ENCODE measurements at places on chromosomes 5 and 9.
A peak's percentile ranks its signal among the peaks of the same experiment; 100 is the strongest.

GRCh38 chr5:132259069-132259851 is 1.8 kb downstream of the PDLIM4 start:
- no peak for DNase-seq

DNA sequence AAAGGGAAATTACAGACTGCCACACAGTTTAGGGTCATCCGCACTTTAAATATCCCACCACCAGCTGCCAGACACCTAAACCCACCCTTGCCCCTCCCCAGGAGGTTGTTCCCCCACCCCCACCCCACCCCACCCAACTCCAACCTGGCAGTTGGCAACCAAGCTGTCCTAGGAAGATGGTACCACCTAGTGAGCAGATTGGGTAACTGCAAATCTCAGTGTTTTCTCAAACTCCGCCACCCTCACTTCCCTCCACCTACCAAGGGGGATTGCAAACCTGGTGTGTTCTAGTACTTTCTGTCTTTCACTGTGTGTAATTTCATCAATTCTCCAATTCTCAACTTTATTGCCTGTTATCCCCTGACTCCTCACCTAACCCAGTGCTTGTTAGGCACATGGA is 323.8 kb upstream of the IRX2 start:
- no peak for DNase-seq

DNA sequence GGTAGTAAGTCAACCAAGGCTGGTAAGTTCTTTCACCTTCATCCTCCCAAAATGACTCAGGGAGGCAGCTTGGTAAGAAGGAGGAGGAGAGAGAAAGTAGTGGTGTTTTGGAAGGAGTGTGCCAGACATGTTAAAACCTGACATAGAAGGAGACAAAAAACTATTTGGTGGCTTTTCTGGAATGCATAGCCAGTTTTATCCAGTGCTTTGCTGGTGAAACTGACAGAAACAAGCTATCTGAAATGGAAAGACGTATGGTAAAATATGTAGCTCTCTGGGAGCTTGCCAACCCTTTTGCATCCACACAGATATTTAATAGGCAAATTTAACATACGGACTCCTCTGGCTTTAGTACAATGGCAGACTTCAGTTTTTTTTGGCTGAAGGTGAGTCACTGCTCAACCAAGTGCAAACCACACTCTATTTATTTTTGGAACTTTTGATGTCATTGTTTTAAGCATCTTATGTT is 45.4 kb downstream of the RAB14 start:
- peak; percentile 28 for DNase-seq

GRCh38 chr5:124665625-124666024 is 80.8 kb downstream of the ZNF608 start:
- DNase-seq, result no peak

DNA sequence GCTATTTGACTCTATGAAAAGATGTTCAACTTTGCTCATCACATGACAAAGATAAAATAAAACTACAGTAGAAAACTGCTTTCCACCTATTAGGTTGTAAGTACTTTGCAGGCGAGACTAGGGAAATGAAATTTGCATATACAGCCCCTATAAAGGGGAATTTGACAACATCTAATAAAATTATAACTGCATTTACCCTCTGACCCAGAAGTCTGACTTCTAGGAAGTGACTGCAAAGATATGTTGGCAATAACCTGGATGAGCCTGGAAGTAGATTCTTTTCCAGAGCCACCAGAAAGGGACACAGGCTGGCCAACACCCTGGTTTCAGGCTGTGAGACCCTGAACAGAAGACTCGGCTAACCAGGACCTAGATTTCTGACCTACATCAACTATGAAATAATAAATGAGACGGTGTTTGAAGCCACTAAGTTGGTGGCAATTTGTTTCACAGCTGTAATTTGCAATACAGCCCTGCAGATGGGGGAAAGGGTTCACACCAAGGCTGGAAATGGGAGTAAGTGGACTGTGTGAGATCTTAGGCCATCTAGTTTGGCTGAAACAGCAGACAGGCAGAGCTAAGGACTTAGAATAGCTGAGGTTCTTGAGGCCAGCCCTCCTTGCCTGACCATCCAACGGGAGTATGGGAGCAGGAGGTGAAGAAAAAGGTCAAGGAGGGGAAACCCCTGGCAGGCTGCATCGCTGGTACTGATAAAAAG is 106.6 kb downstream of the SIL1 start:
- no peak for DNase-seq

Measured in activated CD8-positive, alpha-beta T cell treated with anti-CD3 and anti-CD28 coated beads for 36 hours (primary cell).